ENCODE measurements at places on chromosomes 2 and 18.

DNA sequence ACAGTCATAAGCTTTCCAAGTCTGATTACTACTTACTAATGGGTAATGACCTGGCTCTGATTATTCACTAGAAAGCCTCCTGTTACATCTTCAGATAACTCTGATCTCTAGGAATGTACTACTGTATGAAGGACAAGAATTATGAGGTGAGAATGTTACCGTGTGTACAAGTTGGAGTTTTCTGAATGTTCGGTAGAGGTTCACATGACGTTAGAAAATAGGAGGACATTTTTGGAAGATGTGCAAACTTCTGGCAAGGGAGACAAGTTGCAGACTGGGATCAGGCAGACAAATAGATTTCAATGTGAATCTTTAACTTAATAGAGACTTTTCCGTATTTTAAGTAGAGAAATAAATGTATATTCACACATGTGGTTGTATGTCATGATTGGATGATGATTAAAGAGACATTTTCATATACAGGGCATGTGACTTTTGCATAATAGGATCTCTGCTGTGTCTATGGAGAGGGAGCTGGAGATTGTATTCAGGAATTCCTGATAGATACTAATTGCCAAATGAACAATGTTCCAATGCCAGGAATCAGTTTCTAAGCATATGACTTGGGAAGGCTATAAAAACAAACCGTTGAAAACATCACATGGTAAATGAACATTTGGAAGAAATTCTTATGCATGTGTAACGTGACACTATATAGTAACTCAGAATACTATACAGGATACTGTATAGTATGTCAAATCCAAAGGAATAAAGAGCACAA, 1695.8 kb upstream of the PIK3C3 start:
- no peaks in the 10 kb centered on the region for H3K36me3 ChIP-seq
- no peaks in the 10 kb centered on the region for H3K4me1 ChIP-seq
- DNase-seq: no peak

GRCh38 chr2:29052807-29053206, 21.5 kb downstream of the PCARE start:
- H3K27me3 ChIP-seq: no peaks in the 10 kb centered on the region
- H3K4me1 ChIP-seq: no peaks in the 10 kb centered on the region
- no peak for DNase-seq
- H3K4me3 ChIP-seq: no peak overlapping the region

DNA sequence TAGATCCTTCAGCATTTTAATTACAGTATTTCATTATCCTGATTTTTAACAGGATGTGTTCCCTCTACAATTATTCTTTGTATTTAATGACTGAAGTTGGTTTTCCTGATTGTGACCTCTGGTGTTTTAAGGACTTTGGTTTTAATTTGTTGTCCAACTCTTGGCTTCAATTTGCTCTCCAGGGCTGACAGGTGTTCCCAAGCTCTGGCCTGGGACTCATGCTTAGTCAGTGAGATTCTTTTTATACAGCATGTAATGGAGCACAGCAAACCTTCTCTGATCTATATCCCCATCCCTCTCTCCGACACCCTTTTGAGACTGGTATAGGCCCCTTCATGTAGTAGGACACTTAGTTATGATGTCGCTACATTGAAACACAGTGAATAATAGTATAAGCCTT, 896.3 kb downstream of the TSN start:
- H3K27me3 ChIP-seq: no peaks in the 10 kb centered on the region
- no peaks in the 10 kb centered on the region for H3K36me3 ChIP-seq
- H3K4me1 ChIP-seq: no peaks in the 10 kb centered on the region
- H3K4me3 ChIP-seq: no peak overlapping the region
- H3K27ac ChIP-seq: no peak overlapping the region

DNA sequence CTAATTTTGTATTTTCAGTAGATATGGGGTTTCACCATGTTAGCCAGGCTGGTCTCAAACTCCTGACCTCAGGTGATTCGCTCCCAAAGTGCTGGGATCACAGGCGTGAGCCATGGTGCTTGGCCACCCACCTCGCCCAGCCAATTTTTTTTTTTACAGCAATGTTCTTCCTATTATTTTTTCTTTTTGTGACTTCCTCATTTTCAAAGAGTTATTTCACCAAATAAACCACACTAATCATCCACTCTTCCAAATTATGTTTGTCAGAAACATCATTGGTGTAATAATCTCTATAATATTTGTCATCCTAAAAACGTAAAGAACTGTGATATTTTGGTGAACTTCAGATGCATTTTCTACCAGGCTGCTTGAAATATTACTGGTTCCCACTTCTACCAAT, 16.3 kb upstream of the PDCL3 start:
- peaks cover 16% of the 10 kb centered on the region for H3K27me3 ChIP-seq
- H3K4me3 ChIP-seq: no peak overlapping the region
- H3K36me3 ChIP-seq: no peaks in the 10 kb centered on the region
- peaks cover under 1% of the 10 kb centered on the region for H3K4me1 ChIP-seq
- no peak overlapping the region for H3K27ac ChIP-seq

- H3K27me3 ChIP-seq: peaks cover 2% of the 10 kb centered on the region
- DNase-seq: no peak
- no peaks in the 10 kb centered on the region for H3K36me3 ChIP-seq
- no peaks in the 10 kb centered on the region for H3K4me1 ChIP-seq
These were observed 165.3 kb upstream of the KLHL29 start for GRCh38 chr2:23219666-23220065.

DNA sequence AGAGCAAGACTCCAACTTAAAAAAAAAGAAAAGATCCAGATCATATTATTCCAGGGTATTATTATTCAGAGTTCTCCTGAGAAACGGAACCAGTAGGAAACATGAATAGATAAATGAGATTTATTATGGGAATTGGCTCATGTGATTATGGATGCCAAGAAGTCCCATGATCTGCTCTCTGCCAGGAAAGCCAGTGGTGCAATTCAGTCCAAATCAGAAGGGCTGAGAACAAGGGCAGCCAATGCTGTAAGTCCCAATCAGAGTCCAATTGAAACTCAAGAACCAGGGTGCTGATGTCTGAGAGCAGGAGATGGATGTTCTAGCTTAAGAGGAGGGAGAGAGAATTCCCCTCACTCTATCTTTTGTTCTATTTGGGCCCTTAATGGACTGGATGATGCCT, 7.8 kb downstream of the SCYGR2 start:
- peaks cover 28% of the 10 kb centered on the region for H3K27me3 ChIP-seq
- H3K36me3 ChIP-seq: no peaks in the 10 kb centered on the region
- H3K4me3 ChIP-seq: no peak overlapping the region
- no peak overlapping the region for H3K27ac ChIP-seq

GRCh38 chr18:68040198-68040597, 523.7 kb upstream of the DSEL start:
- no peak overlapping the region for H3K27ac ChIP-seq

DNA sequence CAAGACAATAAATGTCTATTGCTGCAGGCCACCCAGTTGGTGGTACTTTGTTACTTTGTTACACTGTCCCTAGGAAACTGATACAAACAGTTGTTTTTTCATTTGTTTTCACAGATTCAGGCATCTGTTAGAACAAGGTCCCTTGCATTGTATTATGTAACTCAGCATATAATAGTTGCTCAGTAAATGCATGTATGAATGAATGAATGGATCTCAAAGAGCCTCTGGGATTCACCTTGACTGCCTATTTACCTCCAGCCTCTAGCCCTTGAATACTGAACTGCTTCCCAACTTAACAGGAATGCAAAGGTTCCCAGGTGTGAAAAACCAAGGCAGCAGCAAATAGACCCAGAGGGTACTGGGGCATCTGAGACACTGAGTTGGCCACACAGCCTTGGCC, 27.4 kb upstream of the NEB start:
- no peak overlapping the region for H3K4me3 ChIP-seq
- no peaks in the 10 kb centered on the region for H3K36me3 ChIP-seq
- H3K27me3 ChIP-seq: no peaks in the 10 kb centered on the region
- peaks cover 6% of the 10 kb centered on the region for H3K4me1 ChIP-seq
- no peak overlapping the region for H3K27ac ChIP-seq

GRCh38 chr2:236665572-236666118, 96.0 kb downstream of the ACKR3 start:
- no peaks in the 10 kb centered on the region for H3K36me3 ChIP-seq
- H3K4me3 ChIP-seq: no peak overlapping the region
- H3K4me1 ChIP-seq: no peaks in the 10 kb centered on the region
- no peak for DNase-seq
- peaks cover 9% of the 10 kb centered on the region for H3K27me3 ChIP-seq
- H3K27ac ChIP-seq: no peak overlapping the region
